ENCODE measurements at places on chromosomes 3 and 15. TPM values are rescaled to one million over a fixed set of nuclear protein-coding genes. Genes with fewer than 3 reads are reported as not detected.
A peak's percentile ranks its signal among the peaks of the same experiment; 100 is the strongest.

GRCh38 chr3:17431004-17431403 is 311.4 kb downstream of the TBC1D5 start:
- no peaks in the 10 kb centered on the region for H3K36me3 ChIP-seq
- H3K27ac ChIP-seq, result no peak overlapping the region
- H3K27me3 ChIP-seq, result no peaks in the 10 kb centered on the region
- H3K4me1 ChIP-seq, result no peaks in the 10 kb centered on the region
- H3K4me3 ChIP-seq, result no peak overlapping the region

DNA sequence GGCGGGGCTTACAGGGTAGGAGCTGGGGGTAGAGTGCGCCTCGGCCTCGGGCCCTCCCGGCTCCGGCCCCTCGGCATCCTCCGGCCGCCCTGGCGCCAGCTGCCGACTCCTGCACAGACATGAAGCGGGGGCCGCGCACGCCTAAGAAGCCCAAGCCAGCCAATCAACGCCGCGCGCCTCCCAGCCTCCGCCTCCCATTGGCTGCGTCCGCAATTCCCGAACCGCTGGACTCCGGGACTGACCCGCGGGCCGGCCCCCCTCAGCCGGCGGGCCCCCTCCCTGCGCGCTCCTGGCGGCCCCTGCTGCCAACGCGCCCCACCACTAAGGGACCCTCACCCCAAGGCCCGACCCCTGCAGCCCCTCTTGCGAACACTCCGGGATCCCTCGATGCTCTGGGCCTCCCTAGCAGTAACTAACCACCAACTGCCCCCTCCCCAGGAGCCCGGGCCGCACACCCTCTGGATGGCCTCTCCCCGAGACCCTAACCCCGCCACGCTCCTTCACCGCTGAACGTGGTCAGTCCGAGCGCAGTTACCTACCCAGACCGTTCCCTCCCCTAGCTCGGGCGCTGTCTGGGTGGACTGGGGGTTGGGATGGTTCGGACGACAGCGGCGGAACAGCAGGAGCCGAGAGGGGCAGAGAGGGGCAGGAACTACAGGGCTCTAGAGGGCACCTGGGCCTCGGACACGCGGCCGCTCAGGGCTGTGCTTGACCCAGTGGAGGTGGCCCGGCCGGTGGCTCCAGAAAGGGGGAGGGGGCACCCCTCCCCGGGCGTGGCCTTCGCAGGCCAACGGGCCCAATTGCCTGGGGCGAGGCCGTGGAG is 5.0 kb downstream of the GATA2 start:
- H3K27me3 ChIP-seq, result no peaks in the 10 kb centered on the region
- DNase-seq, result no peak
- H3K4me3 ChIP-seq, result peak overlapping the region; percentile 34
- no peak overlapping the region for H3K27ac ChIP-seq

GRCh38 chr15:30062881-30063280 is 19.9 kb upstream of the GOLGA8J start:
- H3K27ac ChIP-seq, result no peak overlapping the region
- no peaks in the 10 kb centered on the region for H3K4me1 ChIP-seq
- H3K27me3 ChIP-seq, result peaks cover 2% of the 10 kb centered on the region
- no peak overlapping the region for H3K4me3 ChIP-seq
- no peaks in the 10 kb centered on the region for H3K36me3 ChIP-seq

GRCh38 chr15:98858610-98859023 is 149.0 kb downstream of the PGPEP1L start:
- H3K27me3 ChIP-seq, result no peaks in the 10 kb centered on the region
- no peak overlapping the region for H3K4me3 ChIP-seq
- H3K36me3 ChIP-seq, result no peaks in the 10 kb centered on the region
- peak overlapping the region; percentile 22 for H3K27ac ChIP-seq

DNA sequence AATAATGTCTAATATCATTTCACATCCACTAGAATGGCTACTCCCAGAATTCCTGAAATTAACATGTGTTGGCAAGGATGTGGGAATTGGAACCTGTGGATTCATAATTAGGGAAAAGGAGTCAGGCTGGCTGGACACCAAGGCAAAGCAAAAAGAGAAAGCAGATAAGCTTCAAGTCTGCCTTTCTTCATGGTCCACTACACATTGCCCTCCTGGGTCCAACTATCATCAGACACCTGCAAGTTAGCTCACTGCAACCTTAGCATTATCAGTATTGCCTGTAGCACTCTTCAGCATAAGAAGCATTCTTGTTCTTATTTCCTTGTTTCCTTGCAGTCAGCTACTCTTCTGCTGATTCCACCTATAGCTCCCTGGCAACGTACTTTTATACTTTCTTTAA is 124.3 kb downstream of the ZNF280D start:
- no peak overlapping the region for H3K27ac ChIP-seq
- no peak for DNase-seq
- H3K4me1 ChIP-seq, result no peaks in the 10 kb centered on the region
- no peaks in the 10 kb centered on the region for H3K27me3 ChIP-seq
- no peak overlapping the region for H3K4me3 ChIP-seq

GRCh38 chr15:53296603-53297002 is 462.9 kb downstream of the WDR72 start:
- no peak overlapping the region for H3K4me3 ChIP-seq
- H3K4me1 ChIP-seq, result no peaks in the 10 kb centered on the region
- DNase-seq, result no peak
- no peaks in the 10 kb centered on the region for H3K27me3 ChIP-seq
- H3K27ac ChIP-seq, result no peak overlapping the region

DNA sequence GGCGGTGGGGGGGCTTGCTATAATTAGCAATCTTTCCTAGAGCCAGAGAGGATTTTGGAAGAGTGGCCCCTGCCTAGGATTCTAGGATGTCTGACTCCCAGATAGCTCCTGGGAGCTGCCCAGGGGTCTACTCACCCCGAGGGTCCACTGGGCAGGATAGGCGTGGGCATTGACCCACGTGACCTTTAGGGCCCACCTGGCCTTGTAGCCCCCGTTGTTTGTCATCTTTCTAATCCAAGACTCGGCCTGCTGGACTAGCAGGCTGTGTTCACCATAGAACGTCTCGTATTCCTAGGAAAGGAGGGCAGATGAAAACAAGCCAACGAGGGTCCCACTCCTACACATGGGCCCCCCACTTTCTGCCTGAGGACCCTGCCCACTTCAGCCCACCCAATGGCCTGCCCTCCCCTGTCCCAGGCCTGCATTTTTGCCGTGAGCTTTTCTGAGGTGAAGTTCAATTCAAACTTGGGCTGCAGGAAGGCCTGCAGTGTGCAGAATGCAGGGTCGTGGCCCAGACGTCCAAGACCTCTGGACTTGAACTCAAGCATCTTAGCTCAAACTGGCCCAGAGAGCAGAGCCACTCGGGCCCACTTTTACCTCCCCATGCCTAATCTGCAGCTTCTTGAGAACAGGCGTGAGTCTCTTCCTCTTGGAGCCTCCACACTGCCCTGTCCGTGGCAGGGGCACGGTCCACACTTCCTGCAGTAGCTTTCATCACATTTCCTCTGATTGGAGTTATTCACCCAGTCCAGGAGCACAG is 41.5 kb downstream of the MUC4 start:
- no peaks in the 10 kb centered on the region for H3K27me3 ChIP-seq
- H3K36me3 ChIP-seq, result no peaks in the 10 kb centered on the region
- H3K4me1 ChIP-seq, result no peaks in the 10 kb centered on the region

- H3K4me3 ChIP-seq, result no peak overlapping the region
- H3K27me3 ChIP-seq, result no peaks in the 10 kb centered on the region
- H3K36me3 ChIP-seq, result no peaks in the 10 kb centered on the region
- peaks cover 5% of the 10 kb centered on the region for H3K4me1 ChIP-seq
These were observed 38.3 kb downstream of the PIK3CA start for GRCh38 chr3:179186426-179186825.

- H3K4me3 ChIP-seq, result no peak overlapping the region
- H3K4me1 ChIP-seq, result peaks cover 18% of the 10 kb centered on the region
- no peak for DNase-seq
- no peaks in the 10 kb centered on the region for H3K27me3 ChIP-seq
These were observed 78.3 kb downstream of the ZBTB20 start for GRCh38 chr3:115068799-115069198.

DNA sequence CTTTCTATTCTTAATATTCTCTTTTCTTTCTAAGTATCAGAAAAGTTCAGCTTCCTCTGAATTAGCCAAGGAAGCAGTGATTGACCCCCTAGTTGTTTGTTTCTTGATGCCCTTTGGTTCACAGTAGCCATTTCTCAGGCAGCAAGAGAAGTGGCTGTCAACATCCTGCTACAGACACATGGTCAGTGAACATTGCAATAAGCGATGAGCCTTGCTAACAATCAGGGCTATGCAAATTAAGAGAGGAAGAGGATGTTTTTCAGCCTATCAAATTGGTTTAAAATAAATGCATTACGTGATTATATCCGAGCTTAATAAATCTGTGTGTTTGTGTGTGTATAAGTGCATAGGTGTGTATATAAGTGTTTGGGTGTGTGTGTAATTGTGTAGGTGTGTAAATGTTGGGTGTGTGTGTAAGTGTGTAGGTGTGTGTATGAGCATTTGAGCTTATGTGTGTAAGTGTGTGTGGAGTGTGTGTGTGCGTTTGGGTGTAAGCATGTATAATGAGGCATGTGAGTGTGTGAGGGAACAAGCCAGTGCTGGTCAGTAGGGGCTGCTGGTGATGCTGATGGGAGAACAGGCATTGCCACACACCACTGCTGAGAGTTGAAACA is 78.1 kb upstream of the XCR1 start:
- peaks cover 46% of the 10 kb centered on the region for H3K4me1 ChIP-seq
- no peaks in the 10 kb centered on the region for H3K36me3 ChIP-seq

DNA sequence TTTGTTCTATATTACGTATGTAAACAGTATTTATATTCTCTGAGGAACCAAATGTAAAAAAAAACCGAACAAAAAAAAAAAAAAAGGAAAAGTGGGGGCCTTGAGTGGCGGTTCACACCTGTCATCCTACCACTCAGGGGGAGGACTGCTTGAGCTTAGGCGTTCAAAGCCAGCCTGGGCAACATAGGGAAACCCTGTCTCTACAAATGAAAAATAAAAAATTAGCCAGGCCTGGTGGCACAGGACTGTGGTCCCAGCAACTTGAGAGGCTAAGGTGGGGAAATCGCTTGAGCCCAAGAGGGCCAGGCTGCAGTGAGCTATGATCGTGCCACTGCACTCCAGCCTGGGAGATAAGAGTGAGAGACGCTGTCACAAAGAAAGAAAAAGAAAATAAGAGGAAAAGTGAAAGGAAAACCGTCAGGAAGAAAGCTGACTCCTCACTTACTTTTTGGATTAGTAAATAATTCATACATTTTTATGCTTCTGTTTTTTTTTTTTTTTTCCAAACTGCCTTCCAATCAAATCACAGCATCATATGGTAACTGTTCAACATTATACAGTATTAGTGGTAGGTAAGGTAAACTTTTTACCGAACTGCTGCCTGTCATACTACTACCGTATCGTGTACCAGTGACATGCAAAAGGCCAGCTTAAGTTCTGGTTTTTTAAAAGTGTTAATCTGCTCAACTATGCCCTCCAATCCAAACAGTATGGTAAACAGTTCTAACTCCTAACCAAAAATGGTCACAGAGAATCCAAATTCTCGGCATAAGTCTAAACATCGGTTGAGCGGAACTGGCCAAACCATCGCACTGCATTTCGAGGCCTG is 1.2 kb downstream of the PHC3 start:
- no peak for DNase-seq
- peak overlapping the region; percentile 97 for H3K4me3 ChIP-seq
- H3K27me3 ChIP-seq, result no peaks in the 10 kb centered on the region

The ACTR8 gene
- total RNA-seq, result 35.2 TPM

The C15orf62 gene
- 3.2 TPM for total RNA-seq

The CHAC1 gene
- total RNA-seq, result 1.0 TPM

The FBXO40 gene
- not detected for total RNA-seq

All from T-cell (primary cell).